ENCODE measurements at places on chromosomes 5 and 9.

GRCh38 chr5:107815109-107815508 is 144.4 kb upstream of the EFNA5 start:
- no peak for DNase-seq

- no peak for DNase-seq
These were observed 21.9 kb upstream of the FSD1L start for GRCh38 chr9:105425816-105426433.

GRCh38 chr9:77935974-77936373 is 95.6 kb downstream of the GNAQ start:
- DNase-seq: no peak

DNA sequence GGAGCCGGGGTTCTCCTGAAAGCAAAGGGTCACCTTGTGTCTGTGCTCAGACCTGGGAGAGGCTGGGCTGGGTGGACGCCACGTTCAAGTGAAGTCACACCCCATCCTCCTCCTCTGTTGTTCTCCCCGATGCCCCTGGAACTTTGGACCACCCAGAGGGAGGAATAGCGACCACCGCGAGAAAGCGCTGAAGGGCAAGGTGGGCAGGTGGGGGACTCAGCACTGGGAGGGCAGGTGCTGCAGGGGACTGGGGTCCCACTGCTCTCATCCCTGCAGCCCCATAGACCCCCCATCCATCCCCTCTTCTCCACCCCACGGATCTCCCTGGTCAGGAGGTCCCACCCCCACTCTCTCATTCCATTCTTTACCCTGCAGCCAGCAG is 48.8 kb upstream of the COL5A1 start:
- no peak for DNase-seq

- peak; percentile 78 for DNase-seq
These were observed 106.6 kb upstream of the PITX1 start for GRCh38 chr5:135140446-135141204.

- DNase-seq: no peak
These were observed 17.6 kb downstream of the TRIM14 start for GRCh38 chr9:98101416-98101815.

DNA sequence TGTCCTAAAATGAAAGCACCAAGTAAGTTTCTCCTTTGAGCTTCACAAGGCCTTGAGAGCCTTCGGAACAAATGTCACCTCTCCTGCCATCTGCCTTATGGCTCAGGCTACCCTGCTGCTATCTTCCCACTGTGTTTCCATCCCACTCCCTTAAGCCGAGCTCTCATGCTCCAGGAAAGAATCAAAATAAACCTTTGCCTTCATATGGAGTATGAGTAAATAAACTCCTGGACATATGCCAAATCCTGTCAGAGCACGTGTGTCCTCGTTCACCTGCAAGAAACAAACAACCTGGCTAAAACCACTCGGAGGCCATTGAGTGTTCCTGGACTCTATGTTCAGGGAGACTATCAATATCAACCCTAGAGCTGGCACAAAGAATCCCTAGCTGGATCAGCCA is 122.3 kb upstream of the CCDC112 start:
- DNase-seq: no peak
